Myocyte (in vitro differentiated cells): ENCODE measurements at places on chromosomes 2 and 18. TPM values are rescaled to one million over a fixed set of nuclear protein-coding genes. Genes with fewer than 3 reads are reported as not detected.
A peak's percentile ranks its signal among the peaks of the same experiment; 100 is the strongest.

DNA sequence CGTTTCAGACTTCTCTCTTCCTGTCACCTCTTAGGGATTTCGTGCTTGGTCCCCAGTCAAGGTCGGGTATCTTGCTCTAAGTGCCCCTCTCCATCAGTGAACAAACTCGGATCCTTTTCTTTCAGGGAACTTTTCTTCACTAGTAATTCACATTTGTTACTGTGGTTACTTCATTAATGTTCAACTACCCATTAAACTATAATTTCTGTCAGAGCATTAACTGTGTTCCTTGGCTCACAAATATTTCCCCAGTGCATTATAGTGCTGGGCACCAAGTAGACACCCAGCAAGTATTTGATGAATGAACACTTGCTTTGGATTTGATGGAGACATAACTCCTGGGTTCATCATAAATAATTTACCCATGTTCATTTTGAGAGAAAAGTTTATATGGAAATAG, 209.7 kb upstream of the KCNJ3 start:
- DNase-seq, result no peak

DNA sequence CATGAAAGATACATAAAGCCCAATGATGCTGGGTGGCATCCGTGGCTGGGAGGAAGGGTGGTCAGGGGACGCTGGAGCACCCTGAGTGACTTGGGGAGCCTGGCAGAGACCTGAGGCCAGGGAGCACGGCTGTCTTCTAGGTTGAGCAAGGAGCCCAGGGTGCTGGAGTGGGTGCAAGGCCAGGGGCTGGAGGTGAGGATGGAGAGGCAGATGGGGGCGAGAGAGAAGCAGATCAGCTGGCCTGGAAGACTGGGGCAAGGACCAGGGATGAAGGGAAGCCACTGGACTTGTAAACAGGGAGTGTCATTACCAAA, 52.2 kb downstream of the FAM178B start:
- no peak for DNase-seq

DNA sequence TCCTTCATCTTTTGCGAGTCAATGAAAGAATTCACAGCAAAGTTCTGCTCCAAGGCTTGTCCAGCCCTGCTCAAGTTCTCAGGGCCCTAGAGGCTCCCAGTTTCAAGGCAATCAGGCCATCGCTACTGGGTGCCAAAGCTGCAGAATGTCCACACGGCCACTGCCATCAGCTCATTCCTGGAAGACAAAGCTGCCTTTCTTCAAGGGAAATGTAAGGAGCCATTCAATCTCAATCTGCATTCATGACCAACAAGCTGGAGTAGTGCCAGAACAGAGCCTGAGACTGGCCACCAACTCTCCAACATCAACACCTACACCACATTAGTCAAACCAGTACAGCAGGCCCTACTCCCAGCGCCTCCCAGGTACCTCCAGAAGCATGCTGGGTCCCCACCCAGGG, 202.2 kb downstream of the TCF4 start:
- no peak for DNase-seq

DNA sequence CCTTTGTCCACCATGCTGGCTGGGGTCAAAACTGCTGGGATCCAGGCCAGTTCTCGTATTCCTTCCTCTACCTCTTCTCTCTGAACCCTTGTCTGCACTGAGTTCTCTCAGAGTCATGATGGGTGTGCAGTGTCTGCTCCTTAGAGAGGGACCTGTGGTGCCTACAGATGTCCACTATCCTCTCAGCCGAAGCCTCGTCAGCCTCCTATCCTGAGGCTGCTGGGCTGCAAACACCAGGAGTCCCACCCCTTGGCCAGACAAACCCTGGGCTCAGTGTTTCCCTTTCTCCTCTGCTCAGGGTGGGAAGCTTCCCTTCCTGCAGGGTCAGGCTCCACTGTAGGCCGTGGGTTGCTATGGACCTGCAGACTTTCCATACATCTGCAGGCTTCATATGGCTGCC, 2.3 kb downstream of the INPP5D start:
- no peak for DNase-seq

GRCh38 chr18:34651586-34652369, 58.3 kb upstream of the DTNA start:
- no peak for DNase-seq

- no peak for DNase-seq
These were observed 179.9 kb upstream of the HS6ST1 start for GRCh38 chr2:128498589-128498988.

GRCh38 chr2:18682681-18683080, 93.3 kb upstream of the NT5C1B start:
- DNase-seq, result no peak

DNA sequence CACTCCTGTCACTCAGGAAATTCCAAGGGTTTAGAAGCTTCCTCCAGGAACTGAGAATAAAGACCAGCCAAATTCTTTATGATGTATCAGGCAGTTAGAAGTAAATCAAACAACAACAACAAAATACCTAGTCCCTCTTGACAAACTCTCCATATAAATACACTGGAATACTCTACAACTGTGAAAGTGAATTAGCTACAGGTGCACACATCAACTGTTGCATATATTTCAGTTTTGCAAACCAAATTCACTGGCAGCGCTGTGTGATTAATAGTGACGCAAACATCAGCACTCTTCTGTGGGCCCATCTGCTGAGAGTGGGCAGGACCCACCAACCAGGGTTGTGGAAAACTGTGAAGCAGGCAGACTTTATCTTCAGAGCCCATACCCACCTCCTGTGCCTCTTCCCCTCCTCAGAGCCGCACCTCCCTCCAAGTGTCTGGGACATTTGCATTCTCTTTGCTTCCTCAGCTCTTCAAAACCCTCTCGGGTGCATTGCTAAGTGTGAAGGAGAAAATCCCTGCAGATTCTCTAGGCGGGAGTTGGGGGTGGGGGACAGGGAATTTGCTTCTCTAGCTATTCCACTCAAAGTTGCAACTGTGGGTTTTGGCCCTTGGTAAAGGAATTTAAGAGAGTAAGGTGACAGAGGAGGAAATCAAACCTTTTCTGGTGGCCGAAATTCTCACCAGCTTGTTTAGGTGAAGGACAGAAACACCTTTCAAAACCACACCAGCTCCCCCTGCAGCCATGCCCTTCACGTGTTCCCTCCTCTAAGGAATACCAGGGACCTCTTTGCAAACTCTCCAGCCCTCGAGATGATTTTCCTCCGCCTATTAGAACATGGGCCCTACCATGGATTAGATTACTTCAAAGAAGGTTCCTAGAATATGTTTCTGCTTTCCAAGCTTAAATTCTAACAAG, 119.3 kb downstream of the MRO start:
- DNase-seq, result no peak

GRCh38 chr2:141633132-141633531, 497.7 kb downstream of the LRP1B start:
- no peak for DNase-seq

DNA sequence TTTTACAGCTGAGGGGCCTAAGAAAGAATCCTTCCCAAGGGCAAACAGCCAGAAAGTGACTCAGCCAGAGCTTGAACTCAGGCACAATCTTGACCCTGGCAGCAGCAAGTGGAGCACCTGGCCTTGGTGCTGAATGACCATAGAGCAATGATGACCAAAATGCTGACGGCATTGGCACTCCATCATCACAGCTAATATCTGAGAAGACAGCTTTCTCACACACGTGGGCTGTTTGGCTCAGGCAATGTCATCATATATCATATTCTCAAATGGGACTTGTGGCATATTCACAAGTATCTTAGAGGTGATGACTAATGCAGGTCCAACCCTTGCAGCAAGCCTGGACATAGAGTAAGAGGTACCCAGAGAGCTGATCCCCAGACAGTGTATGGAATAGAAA, 443.9 kb upstream of the MYT1L start:
- DNase-seq, result no peak

GRCh38 chr18:55337908-55338521, 250.0 kb downstream of the TCF4 start:
- peak; percentile 13 for DNase-seq

DNA sequence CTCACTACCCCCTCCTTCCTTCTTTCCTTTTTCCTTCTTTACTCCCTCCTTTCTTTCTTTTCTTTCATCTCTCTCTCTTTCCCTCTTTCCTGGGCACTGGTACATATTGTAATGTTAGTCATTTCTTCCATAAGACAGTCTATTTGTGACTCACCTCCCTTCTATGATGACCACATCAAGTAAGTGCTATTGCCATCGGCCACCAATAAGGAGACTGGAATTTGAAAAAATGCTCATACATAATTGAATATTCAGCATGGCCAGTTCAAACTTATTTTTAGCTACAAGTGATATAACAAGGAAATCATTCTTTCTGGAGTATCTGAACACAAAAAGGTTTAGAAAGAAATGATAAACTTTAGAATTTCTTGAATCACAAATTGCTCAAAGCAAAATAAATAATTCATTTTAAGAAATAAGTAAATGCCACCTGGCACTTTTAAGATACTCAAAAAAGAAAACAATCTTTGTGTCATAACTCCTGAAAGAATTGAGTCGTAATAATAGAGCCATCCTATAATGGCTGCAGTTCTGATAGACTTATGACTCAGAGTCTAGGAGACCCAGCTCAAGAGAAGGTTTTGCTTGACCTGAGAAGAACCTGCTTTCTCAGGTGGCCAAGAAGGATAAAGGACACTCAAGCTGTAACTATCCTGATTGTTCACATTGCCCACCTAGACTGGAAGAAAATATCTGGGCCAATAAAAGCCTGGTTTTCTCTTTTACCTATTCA, 51.6 kb upstream of the CCBE1 start:
- DNase-seq, result peak; percentile 40

- no peak for DNase-seq
These were observed 288.4 kb upstream of the TRIB2 start for GRCh38 chr2:12428324-12428723.

DNA sequence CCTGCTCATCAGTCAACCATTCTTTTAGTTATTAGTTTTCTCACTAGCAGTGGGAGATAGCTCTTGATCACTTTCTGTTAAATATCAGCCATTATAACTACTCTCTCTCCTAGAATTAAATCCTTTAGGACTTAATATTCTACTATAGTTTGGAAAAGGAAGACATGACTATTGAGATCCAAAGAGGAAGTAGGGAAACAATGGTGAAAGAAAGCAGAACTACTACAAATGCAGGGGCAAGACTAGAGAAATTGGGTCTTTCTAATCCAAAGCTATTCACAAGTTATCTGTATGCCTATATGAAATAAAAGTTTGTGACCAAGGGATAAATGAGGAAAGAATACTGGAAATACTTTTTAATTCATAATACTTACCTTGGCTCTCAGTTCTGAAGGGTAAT, 65.1 kb downstream of the SRBD1 start:
- DNase-seq, result no peak

GRCh38 chr2:67240507-67240906, 156.6 kb upstream of the ETAA1 start:
- DNase-seq, result no peak

DNA sequence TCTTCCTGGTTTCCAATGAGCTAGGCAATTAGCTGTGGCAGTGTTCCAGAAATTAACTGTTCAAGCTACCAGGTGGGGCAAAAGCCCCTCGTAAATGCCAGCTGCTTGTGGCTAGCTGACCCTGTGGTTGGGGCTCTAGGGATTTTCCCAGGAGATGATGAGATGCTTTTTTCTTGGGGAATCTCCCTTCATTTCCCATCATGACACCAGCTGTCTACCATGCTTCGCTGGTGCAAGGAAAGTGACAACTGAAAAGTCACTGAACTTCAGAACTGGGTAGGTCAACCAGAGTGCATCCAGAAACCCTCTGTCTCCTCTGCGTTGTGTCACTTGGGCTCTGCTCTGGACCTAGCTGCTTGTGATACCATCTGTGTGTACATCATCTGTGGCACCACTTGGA, 386.5 kb upstream of the DCC start:
- no peak for DNase-seq

GRCh38 chr2:111918383-111918806, 20.0 kb downstream of the MERTK start:
- no peak for DNase-seq

- no peak for DNase-seq
These were observed 225.0 kb downstream of the CYP26B1 start for GRCh38 chr2:71922499-71923142.

DNA sequence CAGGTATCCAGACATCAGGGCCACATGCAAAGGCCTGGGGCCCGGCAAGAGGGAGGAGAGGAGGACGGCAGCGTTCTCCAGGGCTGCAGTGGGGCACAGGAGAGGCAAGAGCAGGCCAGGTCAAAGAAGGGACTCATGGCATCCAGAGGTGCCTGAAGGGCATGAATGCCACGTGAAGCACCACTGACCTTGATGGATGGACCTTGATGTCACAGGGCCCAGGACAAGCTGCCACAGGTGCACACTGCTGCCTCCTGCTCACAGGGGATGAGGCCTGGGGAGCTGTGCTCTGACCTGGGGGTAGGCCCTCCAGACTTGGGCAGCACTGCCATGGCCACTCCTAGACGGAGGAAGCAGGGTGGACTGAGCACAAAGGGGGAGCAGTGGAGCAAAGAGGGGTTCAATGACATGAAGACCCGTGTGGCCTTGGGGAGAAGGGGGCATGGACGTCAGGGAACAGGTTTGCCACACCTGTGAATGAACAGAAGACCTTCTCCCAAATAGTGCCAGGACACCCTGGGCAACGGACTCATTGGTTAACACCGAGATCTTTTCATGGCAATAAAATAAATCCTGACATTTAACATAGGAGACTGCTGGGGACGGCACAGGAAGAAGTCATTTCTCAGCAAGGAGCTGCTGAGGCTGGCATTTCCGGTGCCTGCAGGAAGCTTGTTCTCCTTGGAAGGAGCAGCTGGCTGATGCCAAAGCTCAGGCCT, 65.6 kb downstream of the EMX1 start:
- DNase-seq, result no peak

HOXD1 gene
- total RNA-seq, result not detected in 2 replicates

G6PC2 gene
- not detected in 2 replicates for total RNA-seq

IL1B gene
- not detected in 2 replicates for total RNA-seq

CABLES1 gene
- total RNA-seq, result 8.2 and 9.7 TPM in 2 replicates

TLX2 gene
- total RNA-seq, result 0.13 TPM in 1 of 2 replicates, not detected in the other

HAT1 gene
- total RNA-seq, result 50.2 and 52.2 TPM in 2 replicates

SIX2 gene
- total RNA-seq, result 62.3 and 68.8 TPM in 2 replicates

ZNF516 gene
- 11.3 TPM in 2 replicates for total RNA-seq

MOB1A gene
- 94.5 and 96.9 TPM in 2 replicates for total RNA-seq

ACTG2 gene
- 1.2 TPM in 1 of 2 replicates, not detected in the other for total RNA-seq

HOXD8 gene
- 0.88 and 2.2 TPM in 2 replicates for total RNA-seq

GAD1 gene
- 0.35 and 0.83 TPM in 2 replicates for total RNA-seq
